Tibial artery (tissue), 4 donors: ENCODE measurements at places on chromosomes 7 and 10.

DNA sequence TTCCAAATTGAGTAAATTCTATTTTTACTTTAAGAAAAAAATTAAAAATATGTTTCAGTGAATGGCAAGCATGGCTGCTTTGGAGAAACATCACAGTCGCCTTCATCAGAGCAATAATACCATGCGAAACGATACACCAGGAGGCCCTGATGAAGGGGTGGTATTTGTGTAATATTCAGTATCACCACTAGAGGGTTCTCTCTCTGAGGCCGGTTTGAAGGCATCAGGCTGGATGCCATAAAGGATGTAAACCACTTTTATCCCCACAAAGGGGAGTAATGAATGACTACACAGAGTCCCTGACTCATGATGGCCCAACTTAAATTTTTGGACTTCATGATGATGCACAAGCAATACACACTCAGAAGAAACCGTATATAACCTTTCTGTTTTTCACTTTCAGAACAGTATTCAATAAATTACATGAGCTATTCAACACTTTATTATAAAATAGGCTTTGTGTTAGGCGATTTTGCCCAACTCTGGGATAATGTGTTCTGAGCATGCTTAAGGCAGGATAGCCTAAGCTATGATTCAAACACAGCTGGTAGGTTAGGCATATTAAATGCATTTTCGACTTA lies 95.5 kb downstream of the PPP1R17 start:
- DNase-seq: no peak

DNA sequence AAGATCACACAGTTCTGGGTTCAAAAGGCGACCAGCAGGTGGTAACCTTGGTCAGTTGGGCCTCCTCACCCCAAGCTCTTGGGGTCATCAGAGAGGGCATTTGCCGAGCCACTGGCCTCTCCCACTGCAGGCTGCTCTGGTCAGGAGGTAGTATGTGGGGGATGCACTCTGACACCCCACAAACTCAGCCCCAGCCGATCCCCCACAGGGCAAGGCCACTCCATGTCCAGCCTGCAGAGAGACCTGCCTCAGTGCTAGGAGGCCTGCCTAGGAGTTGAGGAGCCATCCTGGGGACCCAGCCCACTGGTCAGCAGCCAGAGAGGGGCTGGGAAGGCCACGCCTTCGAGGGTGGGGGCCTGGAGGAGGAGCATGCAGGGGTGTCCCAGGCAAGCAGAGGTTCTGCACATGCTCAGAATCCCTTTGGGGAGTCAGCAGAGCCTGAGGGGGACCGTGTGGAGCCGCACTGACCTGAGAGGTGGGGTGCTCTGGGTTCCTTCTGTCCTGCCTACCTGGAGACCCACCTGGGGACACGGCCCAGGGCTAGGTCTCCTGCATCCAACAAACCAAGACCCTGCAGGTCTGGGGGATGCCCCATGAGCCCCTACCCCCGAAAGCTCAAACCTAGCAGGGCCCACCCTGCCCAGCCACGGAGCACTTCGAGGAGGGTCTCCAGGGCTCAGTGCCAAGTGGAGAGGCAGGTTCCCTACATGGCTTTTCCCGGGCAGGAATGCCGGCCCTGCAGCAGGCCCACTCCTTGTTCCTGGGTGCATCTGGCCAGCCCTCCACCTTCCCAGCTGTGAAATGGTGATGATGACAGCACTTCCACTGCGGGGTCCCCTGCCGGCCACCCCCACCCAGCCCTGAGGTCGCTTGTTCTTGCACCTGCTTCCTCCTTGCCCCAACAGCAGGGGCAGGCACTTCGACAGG lies 58.5 kb downstream of the RASGEF1A start:
- DNase-seq: peak; percentile 56

- no peak for DNase-seq
Measured at GRCh38 chr7:22427104-22427503, 70.2 kb upstream of the RAPGEF5 start.

DNA sequence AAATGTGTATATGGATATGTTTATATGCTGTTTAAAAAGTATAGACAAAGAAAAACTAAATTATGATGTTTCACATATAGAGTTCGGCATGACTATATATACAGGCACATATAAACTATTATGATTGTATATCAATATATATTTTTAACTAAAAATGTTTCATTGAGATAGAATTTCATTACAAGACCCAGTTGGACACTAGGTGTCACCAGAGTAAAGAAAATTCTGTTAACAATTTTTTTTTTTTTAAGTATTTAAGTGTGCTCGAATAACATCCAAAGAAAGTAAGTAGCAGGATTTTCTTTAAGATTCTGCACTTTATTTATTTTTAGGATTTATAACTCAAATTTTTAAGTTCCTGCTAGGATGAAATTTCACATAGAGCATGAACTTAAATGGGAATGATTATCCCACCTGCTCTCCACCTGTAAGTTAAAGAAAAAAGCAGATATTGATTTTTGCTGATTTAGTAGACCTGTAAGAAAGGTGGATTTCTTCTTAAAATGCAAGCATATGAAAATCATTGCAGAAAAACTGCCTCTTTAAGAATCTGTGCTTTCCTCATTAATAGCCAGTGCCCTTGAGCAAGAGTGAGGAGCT lies 961.5 kb downstream of the PCDH15 start:
- no peak for DNase-seq

DNA sequence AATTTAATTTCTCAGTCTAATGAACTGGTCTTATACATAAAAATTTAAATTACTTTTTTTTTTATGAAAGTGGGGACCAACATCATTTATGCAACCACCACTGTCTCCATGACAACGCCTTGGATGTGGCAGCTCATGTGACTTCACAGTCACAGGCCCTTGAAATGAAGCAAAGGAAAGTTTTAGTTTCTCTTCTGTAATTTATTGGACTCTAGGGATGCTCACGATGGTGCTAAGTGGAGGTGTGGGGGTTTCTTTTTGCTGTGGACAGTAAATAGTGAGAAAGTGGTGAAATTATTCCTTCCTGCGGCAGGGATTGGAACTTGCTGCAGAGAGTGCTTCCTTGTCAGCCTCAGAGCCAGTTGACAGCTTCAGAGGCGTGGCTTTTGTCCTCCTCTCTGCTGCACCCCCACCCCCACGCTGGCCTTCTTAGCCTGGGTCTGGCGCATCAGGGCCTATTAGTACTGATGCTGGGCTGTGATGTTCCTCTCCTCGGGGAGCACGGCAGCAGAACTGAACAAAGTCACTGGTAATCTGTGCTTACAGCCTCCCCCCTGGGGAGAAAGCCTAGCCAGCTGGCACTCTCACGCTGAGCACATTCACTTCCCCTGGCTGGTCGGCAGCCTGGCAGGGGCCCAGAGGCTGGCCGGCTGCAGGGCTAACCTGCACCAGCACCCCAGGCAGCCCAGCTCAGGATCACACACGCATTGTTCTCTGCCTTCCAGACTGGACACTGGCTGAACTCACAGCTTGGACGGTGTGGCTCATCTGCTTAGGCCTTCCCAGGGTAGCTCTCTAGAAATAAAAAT lies 517.5 kb upstream of the GALNT17 start:
- peak; percentile 76 for DNase-seq
